Activated CD8-positive, alpha-beta T cell treated with anti-CD3 and anti-CD28 coated beads, Interleukin-2, amount 10 ng/mL, durations not matched to agents 7 days and 5 days (primary cell): ENCODE measurements at places on chromosomes 5 and 9. TPM values are rescaled to one million over a fixed set of nuclear protein-coding genes. Genes with fewer than 3 reads are reported as not detected.

DNA sequence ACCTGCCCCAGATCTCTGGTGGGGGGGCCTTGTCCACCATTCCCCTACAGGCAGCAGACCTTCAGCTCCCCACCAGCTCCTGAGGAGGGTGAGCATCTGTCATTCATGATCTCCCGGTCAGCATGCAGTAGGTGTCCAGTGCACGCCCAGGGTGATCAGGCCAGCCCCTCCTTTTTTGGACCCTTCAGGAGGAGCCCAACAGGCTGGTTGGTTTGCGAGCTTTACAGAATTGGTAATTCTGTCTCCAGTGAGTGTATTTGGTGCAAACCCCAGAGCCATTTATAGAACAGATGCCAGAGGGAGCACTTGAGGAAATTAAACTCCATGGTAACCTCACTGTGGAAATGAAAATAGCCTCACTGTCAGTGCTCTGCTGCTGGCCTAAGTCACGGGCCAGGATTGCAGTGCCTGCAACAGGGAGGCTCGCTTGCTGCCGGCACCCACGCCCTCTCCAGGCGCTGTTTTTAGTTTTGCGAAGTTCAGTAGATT lies 23.4 kb downstream of the WNK2 start:
- no peak for DNase-seq

- no peak for DNase-seq
Observed at GRCh38 chr5:117803533-117803932, 1184.8 kb downstream of the DTWD2 start.

- no peak for DNase-seq
Observed at GRCh38 chr9:113622600-113623400, 159.3 kb downstream of the RGS3 start.

- no peak for DNase-seq
Observed at GRCh38 chr9:109499631-109500410, 1.7 kb upstream of the PTPN3 start.

DNA sequence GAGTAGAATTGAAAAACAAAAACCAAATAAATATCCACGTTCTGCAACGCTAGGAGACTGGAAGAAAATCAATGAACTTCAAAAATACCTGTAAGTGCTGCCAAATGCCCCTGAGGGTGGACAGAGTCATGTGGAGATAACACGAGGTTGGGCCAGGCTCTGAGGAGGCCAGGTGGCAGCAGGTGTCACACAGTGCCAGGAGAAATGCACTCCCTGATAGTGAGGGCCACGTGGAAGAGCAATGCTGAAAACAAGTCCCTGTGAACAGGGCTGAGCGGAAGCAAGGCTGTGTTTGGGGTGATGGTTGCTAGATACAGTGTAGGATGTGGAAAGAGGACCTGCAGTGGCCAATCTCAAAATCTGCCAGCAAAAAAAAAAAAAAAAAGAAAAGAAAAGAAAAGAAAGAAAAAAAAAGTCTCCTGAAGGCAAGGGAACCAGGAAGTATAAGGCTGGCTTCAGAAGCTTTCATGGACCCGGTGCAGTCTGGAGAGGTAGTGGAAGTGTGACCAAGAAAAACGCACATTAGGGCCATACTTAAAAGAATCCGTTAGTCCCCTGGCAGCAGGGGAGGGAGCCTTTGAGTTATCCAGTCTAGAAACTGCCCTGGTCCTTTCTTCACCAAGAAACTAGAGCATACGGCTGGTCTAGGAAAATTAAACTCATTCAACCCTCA lies 16.8 kb downstream of the C1QTNF3 start:
- no peak for DNase-seq

GRCh38 chr5:150024346-150024984 lies 23.9 kb downstream of the HMGXB3 start:
- DNase-seq = no peak

DNA sequence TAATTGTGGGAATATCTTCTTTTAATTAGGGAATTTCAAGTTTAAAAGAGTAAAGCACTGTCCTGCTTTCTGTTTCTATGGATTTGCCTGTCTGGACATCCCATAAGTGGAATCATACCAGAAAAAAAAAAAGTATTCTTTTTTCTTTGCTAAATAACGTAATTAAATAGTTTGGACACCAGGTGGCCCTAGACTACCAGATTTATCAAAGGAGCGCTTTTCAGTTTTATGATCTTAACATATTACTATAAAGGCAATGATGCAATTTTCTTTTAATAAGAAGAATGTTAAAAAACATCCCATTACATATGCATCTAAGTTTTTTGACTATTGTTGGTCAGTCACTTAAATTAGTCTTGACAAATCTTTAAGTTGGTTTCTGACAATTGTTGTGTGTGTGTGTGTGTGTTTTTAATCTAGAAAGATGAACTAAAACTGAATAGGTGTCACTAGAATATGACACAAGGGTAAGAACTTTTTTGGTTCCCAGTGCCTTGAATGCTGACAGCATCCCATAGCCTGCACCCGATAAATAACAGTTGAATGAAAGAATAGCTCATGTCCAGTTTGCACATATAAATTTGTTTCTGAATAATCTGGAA lies 49.5 kb downstream of the C5orf22 start:
- peak; percentile 23 for DNase-seq

DNA sequence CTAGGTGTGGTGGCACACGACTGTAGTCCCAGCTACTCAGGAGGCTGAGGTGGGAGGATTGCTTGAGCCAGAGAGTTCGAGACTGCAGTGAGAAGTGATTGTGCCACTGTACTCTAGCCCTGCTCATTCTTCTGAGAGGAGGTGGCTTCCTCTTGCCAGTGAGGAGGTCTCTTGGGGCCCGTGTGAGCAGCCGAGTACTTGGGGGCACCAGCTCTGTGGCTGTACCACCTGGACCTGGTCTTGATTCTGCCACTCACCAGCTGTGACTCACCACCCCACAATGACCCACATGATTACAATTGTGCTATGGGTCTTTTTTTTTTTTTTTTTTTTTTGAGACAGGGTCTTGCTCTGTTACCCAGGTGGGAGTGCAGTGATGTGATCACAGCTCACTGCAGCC lies 18.0 kb upstream of the CRB2 start:
- no peak for DNase-seq

GRCh38 chr5:80967500-80968181 lies 7.5 kb downstream of the RASGRF2 start:
- DNase-seq = no peak

GRCh38 chr9:121801579-121801978 lies 150.1 kb downstream of the DAB2IP start:
- no peak for DNase-seq

GRCh38 chr9:133948131-133948530 lies 44.0 kb downstream of the VAV2 start:
- DNase-seq = no peak

GRCh38 chr9:123102375-123103113 lies 69.1 kb downstream of the GPR21 start:
- no peak for DNase-seq

- DNase-seq = no peak
Observed at GRCh38 chr9:129344641-129345495, 166.8 kb upstream of the IER5L start.

DNA sequence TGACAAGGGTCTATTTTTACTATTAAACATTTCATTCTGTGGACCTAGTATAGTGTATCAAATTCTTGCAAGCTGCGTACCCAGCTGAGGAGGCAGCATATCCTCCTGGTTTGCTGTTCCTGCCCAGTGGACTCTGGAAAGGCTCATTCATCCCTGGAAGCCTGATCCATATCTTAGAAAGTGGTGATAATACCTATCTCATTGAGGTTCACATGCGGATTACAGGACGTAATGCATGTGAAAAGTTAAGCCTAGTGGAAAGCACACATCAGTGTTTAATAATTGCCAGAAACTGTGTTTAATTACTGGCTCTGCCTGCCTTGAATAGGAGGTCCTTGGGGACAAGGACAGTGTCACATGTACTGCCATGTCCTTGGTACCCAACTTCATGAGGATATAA lies 132.0 kb downstream of the FGF10 start:
- DNase-seq = no peak

GRCh38 chr9:115957585-115957984 lies 196.0 kb upstream of the PAPPA start:
- DNase-seq = no peak

- no peak for DNase-seq
Observed at GRCh38 chr5:12805165-12805698, 901.0 kb upstream of the CTNND2 start.

DNA sequence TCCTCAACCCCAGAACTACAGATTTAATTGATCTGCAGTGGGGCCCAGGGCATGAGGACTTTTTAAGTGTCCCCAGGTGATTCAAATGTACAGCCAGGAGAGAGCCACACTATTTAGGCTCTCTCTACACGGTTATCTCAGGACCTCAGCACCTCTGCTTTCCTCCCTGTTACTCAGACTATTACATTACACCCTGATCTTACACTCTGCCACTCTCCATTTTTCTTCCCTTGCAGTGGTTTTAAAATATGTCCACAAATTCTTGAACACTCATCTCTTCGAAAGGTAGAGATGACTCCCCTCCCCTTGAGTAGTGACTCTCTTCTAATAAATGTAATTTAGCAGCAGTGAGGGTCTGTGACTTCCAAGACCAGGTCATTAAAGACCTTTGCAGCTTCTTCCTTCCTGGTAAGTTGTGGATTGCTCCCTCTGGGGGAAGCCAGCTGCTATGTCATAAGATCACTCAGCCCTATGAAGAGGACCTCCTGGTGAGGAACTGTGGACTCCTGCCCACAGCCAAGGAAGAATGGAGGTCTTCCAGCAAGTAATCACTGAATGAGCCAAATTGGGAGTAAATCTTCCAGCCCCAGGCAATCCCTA lies 87.5 kb upstream of the SSBP2 start:
- DNase-seq = peak; percentile 38

GRCh38 chr9:34242830-34243229 lies 64.0 kb downstream of the UBAP1 start:
- DNase-seq = no peak

DNA sequence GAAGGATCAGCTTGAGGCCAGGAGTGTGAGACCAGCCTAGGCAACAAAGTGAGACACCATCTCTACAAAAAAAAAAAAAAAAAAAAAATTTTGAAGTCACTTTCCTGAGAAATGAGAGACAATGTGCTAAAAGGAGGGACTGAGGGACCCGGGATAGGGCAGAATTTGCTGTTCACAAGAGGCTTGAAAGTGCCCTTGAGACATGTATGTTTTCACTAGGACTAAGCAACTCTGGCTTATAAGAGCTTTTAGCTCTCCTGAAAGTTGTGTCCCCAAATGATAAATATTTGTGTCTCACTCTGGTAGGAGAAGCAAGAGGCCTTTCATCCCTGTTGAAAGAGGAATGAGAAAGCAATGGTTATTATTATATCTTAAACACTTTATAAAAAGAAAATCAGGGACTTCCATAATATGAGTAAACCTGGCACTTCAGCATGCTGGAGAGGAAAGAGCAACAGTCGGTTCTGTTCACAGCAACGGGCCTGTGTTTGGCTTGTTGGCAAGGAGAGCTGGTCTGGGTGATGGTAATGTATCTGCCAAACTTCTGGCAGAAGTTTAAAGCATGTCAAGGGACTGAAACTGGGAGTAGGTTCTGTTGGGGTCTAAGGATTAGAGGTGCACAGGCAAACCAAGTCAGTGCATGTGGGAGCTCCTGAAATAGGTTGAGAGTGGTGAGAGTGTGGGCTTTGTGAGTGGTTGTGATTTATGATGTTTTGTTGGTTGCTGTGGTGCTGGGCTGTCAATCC lies 32.2 kb downstream of the ENTREP1 start:
- DNase-seq = no peak

DNA sequence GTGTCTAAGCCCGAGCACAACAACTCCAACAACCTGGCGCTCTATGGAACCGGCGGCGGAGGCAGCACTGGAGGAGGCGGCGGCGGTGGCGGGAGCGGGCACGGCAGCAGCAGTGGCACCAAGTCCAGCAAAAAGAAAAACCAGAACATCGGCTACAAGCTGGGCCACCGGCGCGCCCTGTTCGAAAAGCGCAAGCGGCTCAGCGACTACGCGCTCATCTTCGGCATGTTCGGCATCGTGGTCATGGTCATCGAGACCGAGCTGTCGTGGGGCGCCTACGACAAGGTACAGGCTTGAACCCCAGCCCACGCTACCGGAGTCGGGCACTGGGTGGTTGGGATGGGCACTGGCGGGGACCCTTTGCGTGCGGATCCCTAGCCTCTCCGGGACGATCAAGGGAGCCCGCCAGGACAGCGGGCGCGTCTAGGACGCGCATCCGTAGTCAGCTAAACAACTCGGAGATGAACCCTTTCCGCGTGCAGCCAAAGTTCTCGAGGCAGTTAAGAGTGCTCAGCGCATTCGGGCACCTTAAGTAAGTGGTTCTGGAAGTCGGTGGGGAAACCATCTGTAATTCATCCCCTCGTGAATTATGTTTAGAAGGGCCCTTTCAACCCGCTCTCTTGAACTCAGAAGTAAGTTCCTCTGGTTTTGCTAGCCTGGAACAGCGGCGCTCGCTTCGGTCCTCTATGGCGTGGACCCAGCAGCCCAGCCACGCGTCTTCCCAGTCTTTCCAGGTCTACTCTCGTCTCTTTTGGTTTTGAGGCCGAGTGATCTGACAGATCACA lies 1.3 kb downstream of the KCNN2 start:
- no peak for DNase-seq

Gene PRDM9
- total RNA-seq = not detected

Gene CEMIP2
- total RNA-seq = 46.5 TPM

Gene SCAI
- total RNA-seq = 10.8 TPM

Gene GCNT4
- total RNA-seq = 2.1 TPM

Gene KIAA1958
- 11.1 TPM for total RNA-seq

Gene PDZD2
- not detected for total RNA-seq

Gene MYMK
- not detected for total RNA-seq

Gene ADAMTS16
- not detected for total RNA-seq

Gene ESM1
- total RNA-seq = not detected

Gene SLC28A3
- total RNA-seq = not detected
